Spleen (tissue), 13 donors: ENCODE measurements at places on chromosomes 1 and 21. TPM values are rescaled to one million over a fixed set of nuclear protein-coding genes. Genes with fewer than 3 reads are reported as not detected.

C1orf116 gene
- 0.10 TPM for polyA plus RNA-seq

TFF3 gene
- 48.3 TPM for polyA plus RNA-seq

DNA sequence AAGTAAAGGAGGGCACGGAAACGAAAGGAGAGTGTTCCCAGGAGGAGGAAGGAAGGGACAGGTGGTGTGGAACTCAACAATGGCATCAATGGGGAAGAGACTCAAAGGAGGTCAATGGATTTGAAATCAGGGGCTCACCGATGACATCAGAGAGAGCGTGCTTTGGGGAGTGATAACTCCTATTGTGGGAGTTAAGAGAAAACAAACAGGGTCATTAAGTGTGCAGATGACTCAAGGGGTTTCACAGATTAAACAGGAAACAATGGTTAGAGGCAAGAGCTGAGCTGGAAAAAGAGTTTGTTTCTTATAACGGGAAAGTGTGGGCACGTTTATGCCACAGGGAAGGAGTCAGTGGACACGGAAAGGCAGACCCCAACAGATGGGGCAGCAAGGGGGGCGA lies 629.1 kb downstream of the SMYD3 start:
- H3K4me1 ChIP-seq: peaks cover 6% of the 10 kb centered on the region
- H3K27ac ChIP-seq: no peak overlapping the region
- no peaks in the 10 kb centered on the region for H3K36me3 ChIP-seq
- DNase-seq: no peak

GRCh38 chr1:18100491-18101063 lies 7.0 kb upstream of the IGSF21 start:
- no peaks in the 10 kb centered on the region for H3K4me1 ChIP-seq
- DNase-seq: no peak
- no peak overlapping the region for H3K4me3 ChIP-seq
- no peaks in the 10 kb centered on the region for H3K36me3 ChIP-seq
- H3K27ac ChIP-seq: no peak overlapping the region

DNA sequence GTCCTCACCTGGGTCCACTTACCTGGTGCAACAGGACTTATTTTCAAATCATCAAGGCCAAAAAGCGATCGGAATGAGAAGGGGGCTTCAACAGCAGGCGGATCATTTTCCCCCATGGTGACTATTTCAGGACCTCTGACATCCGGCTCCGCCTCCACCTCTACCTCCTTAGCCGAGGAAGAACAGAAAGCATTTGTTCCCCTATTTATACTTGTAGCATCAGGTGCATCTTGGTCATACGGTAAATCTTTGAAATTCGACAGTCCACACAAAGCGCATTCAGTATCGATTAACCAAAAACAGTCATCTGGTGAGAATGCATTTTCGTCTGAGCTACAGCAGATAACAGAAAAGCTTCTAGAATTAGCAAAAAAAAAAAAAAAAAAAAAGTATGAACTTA lies 550 bp downstream of the TMPRSS3 start:
- H3K4me1 ChIP-seq: peaks cover 4% of the 10 kb centered on the region
- H3K27ac ChIP-seq: no peak overlapping the region
- no peaks in the 10 kb centered on the region for H3K27me3 ChIP-seq

- no peaks in the 10 kb centered on the region for H3K27me3 ChIP-seq
- H3K27ac ChIP-seq: no peak overlapping the region
- H3K4me3 ChIP-seq: no peak overlapping the region
- no peaks in the 10 kb centered on the region for H3K36me3 ChIP-seq
- H3K4me1 ChIP-seq: no peaks in the 10 kb centered on the region
- DNase-seq: no peak
Observed at GRCh38 chr1:170776777-170777176, 112.8 kb downstream of the PRRX1 start.
